ELR (cell line): ENCODE measurements at places on chromosomes 12 and 14.

DNA sequence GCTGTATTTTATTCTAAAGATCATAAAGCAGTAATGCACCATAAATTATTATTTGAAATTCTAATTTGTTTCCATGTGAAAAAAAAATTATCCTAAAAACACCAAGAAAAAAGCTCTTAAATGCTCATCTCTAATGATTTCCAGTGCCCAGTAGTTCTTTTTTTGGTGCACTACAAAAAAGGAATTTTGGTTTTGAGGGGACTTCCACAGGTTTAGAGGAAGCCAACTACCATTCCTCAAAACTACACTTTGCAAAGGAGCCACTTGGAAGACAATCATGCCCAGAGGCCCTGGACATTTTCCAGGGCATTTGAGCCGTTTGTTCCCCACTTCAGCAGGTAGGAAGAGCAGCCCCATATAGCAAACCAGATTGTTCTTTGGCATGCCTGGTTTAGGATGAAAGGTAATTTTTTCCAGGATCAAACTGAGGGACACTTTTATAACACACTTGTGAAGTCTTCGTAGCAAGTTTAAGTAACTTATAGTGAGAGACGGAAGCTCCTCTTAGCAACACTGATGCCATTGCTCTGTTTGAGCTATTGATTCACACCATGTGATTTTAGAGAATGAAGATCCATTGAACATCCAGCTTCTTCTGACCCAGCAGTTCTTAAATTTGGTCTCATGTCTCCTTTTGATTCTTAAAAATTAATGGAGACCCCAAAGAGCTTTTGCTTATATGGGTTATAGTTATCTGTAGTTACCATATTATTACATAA, 187.9 kb downstream of the ETV6 start:
- DNase-seq = no peak

DNA sequence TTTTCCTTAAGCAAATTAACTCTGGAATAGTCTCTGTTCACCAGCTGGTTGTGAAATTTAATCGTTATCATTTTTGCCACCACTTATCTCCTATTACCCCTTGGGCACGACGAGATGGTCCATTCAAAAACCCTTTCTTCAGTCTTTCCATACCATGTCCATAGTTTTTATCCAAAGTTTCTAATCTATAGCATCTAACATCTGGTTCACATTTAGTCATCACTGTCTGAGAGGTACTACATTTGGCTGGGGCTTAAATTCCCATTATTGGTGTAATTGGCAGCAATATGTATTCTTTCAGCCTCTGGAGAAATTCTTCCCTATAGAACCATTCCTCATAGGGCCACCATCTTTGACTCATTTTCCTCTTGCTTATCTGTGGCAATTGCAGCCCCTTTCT, 163.5 kb downstream of the CCER1 start:
- DNase-seq = no peak

DNA sequence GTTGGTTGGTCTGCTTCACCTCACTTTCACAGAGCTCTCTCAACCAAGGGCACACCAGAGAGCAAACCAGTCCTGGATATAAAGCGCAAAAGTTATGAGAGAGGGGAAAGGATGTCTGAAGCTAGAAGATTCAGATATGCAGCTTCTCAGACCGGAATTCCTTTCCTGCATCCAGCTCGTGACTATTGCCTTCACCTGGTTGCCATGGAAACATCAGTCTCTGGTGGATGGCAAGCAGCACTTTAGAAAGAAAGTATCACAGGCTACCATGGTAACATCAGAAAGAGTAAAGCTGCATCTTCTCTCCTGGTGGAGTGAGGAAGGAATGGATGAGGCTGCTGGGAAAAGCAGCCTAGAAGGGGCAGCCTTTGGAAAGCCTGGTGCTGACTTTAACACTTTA, 13.7 kb downstream of the REM2 start:
- no peak for DNase-seq

DNA sequence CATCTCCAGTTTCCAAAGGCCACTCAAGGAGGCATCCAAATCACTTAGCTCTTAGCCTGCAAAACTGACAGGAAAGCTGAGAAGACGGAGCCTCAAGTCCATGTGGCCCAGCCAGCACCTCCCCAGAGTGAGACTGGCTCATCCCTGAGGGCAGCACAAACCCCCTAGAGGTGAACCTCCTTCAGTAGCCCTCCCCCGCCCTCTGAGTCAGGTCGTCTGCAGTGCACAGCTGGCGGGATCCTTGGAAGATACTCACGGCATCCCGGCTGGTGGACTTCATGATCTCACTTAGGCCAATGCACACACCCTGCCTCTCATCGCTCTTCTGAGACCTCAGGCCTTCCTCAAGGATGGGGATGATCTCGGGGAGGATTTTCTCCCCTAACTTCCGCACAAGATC, 24.1 kb upstream of the RAB35 start:
- DNase-seq = no peak

GRCh38 chr12:105507311-105508038, 177.0 kb downstream of the C12orf75 start:
- DNase-seq = no peak

DNA sequence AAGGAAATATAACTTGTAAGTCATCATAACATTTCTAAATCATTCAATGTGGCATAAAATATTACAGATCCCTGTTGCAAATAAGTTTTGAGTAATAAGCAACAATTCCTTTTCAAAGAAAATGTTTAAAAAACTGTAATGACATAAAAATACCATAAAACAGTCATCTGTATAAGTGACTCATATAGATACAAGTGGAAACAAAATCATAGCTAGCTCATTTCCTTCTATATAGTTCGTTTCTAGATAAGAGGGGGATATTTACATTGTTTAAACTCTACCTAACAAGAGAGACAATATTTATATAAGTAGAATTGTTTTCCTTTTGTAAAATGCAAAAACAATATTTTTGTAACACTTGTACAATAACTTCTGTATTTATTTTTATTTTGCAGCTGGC, 148.9 kb downstream of the GRIP1 start:
- no peak for DNase-seq

DNA sequence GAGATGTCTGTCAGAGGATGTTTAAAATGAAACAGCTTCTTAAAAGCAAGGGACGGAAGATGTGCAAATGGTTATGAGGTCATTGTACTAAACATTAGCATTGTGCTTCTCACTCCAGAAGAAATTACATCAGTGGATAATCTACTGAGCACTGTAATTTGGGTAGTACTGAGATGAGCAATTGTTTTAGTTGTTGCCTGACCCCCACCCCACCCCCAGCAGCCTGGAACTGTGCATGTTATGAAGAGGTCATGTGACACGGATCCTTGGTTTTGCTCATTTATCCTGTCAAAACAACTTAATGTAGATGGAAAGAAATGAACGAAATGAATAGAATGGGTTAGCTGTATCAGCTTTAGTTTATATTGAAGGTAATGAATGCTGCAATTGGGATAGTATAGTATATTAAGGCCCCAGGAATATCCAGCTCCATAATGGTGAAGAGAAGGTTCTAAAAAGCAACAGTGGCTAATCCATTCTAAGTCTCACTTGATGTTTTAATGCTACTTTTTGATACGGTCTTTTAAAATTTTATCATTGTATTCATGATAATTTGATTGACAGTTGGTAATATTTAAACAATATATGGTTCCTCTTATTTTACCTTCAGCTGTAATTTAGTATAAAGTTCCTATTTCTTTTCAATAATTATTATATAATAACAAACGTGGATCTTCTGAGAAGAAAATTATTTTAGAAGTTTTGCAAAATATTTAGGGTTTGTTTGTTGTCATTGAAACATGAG, 58.5 kb downstream of the WNK1 start:
- DNase-seq = no peak

- DNase-seq = no peak
These were observed 23.3 kb downstream of the INSM2 start for GRCh38 chr14:35557221-35557747.

GRCh38 chr14:37063467-37064240, 108.8 kb downstream of the SLC25A21 start:
- no peak for DNase-seq
